ENCODE measurements at places on chromosomes 1 and 21.

DNA sequence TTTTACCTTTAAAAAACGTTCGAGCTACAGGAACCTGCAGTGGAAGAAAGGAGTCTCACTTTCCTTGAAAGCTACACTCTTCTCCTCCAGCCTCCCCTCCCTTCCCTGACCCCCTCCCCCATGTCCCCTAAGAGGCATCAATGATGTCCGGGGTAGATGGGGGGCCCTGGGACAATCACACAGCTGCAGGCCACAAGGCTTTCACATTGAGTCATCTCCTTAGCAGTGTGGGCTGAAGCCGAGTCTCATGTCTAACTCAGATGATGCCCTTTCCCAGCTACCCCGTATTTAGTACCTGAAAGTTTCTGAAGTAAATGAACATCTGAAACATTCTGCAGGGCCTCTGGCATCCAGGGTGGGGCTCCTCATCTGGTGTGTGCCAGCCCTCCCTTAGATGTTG lies 6.3 kb upstream of the GPR25 start:
- no peak for DNase-seq

GRCh38 chr1:20405051-20405754 lies 80.8 kb downstream of the CAMK2N1 start:
- peak; percentile 33 for DNase-seq

- DNase-seq, result no peak
Measured at GRCh38 chr1:30425046-30425445, 298.3 kb downstream of the MATN1 start.

DNA sequence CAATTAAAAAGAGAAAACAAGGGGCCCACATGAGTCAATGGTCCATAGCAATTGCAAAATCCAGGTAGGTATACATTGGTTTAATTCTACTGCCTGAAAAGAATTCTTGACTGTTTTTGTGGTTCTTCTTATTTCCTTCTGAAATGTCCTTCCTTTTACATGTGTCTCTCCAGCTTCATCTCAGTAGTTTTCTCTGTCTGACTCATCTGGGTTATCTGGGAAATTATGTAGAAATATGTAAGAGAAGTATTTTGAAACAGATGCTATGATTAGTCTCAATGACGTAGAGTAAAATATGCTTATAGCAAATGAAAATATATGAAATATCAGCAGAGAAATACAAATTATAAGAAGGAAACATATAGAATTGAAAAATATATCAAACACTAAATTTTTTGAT lies 953.2 kb downstream of the BRINP3 start:
- DNase-seq, result no peak

GRCh38 chr1:101431956-101432510 lies 195.2 kb downstream of the S1PR1 start:
- DNase-seq, result no peak

DNA sequence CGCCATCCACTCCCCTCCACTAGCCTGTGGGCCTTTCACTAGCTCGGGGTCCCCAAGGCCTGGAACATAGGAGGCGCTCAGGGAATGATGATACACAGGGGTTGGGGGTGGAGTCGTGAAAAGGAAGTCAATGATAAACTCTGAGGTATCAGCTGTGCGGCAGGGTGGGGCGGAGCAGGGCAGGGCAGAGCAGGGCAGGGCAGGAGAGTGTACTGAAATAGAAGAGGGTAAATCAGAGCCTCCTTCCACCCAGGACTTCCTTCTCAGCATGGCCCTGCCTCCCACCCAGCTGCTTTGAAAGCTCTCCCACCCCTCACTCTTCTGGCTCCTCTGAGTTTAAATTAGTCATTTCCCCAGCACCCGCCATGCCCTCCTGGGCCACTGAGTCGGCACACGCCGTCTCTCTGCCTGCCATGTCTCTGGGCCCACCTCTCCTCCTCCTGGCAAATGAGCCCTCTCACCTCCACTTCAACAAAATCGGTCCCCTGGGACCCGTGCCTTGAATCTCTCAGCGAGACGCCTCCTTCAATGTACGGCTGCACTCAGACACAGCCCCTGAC lies 16.9 kb downstream of the CAPZB start:
- peak; percentile 41 for DNase-seq

DNA sequence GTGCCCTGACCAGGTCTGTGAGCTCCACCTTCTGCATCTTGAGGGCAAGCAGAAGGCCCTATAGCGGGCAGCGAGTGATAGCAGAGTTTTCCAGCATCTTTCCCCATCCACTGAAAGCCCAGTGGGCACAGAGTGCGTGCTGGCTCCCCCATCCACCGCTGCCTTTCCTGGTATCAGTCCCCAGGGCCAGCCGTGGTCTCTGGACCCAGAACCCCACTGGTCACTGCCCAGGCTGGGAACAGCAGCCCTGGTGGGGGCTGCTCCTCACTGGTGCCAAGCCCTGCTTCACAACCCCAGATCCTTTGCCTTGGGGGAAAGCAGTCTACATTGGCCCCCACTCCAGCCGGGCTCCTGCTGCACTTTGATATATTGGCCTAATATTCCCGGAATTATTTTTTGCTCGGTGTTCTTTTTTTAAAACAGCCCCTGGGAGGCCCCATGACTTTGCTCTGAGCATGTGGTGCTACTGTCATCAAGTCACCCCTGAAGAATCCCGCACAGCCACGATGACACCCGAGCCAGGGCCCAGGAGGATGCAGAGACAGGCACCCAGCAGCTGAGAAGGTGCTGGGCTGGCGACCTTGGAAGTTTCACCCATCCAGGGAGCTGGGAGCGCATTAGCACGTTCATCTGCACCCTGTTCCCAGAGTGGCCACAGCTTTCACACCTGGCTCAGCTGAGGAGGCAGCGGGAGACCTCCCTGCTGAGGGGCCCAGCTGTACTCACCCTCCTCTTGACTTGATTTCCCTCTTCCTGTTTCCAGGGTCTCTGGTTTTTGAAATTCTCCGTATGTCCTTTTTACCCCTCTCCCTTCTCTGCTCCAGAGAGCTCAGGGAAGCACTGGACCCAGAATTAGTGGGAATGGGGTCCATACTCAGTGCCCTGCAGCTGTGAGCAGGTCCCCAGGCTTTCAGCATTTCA lies 56.9 kb downstream of the KLHDC7A start:
- no peak for DNase-seq

DNA sequence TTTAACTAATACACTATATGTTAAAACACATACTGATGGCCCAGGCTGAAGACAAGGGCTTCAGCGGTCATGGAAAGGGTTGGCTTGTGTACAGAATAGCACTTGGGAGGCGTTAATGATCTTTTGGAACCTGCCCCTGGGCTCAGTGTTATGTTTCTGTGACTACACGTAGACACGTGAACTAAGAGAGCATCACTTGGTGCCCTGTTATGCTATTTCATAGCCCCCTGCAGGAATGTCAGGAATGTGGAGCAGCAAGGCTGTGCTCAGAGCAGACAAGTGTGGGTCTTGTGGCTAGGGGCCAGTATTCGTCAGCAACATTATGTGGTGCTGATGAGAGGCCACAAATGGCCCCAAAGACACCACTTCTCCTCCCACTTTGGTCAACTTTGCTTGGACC lies 132.4 kb downstream of the MAP3K21 start:
- DNase-seq, result no peak

Data from activated naive CD4-positive, alpha-beta T cell treated with anti-CD3 and anti-CD28 coated beads, Interleukin-2, amount 50 U/mL, for 72 hours (primary cell).